ENCODE measurements at places on chromosomes 2 and 18. TPM values are rescaled to one million over a fixed set of nuclear protein-coding genes. Genes with fewer than 3 reads are reported as not detected.

The IL18RAP gene
- not detected for total RNA-seq

The LOXL3 gene
- 0.72 TPM for total RNA-seq

The SMARCAL1 gene
- 16.6 TPM for total RNA-seq

The ERICH2 gene
- not detected for total RNA-seq

The CASP10 gene
- total RNA-seq = 38.4 TPM

The GPR55 gene
- total RNA-seq = not detected

The SPIRE1 gene
- 68.8 TPM for total RNA-seq

The FSHR gene
- not detected for total RNA-seq

The HOXD10 gene
- total RNA-seq = not detected

The PSMA8 gene
- not detected for total RNA-seq

The IL1R2 gene
- not detected for total RNA-seq

The C2orf81 gene
- 0.40 TPM for total RNA-seq

The MYO3B gene
- total RNA-seq = under 0.01 TPM

The UGT1A3 gene
- not detected for total RNA-seq

The SCN3A gene
- not detected for total RNA-seq

All from thoracic aorta endothelial cell (primary cell).